ENCODE measurements at places on chromosomes 2 and 18.

- no peak for DNase-seq
These were observed 376.5 kb downstream of the TMEM182 start for GRCh38 chr2:103138123-103138901.

- DNase-seq: no peak
These were observed 14.6 kb downstream of the STRADB start for GRCh38 chr2:201466050-201466675.

GRCh38 chr18:37871561-37871960 lies 306.0 kb upstream of the CELF4 start:
- no peak for DNase-seq

- DNase-seq: no peak
These were observed 114.7 kb downstream of the FAM210A start for GRCh38 chr18:13611601-13612195.

- DNase-seq: no peak
These were observed 3.0 kb downstream of the EN1 start for GRCh38 chr2:118844261-118845004.

DNA sequence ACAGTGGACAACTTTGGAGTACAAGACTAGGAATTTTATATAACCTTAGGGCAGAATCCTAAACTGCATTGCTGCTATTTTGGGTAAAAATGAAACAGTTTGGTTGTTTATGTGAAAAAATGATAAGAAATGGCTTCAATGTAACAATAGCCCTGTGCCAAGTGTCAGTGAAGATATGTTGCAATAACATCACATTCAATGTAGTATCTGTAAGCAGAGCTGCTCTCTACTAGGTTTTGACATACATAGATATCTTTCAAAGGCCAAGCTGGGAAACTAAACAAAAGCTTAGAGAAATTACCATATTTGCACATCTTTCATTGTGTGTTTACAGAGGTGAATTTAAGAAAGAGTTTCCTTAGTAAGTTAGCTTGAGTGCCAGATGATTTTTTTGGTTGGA lies 135.0 kb upstream of the DOK6 start:
- DNase-seq: no peak

GRCh38 chr2:48874282-48874681 lies 118.8 kb upstream of the LHCGR start:
- DNase-seq: no peak

Data from RCC 7860 (cell line).